ENCODE measurements at places on chromosomes 2 and 18.

GRCh38 chr2:73739101-73739500 lies 2.0 kb upstream of the TPRKB start:
- H3K27ac ChIP-seq, result no peak overlapping the region
- no peak overlapping the region for H3K4me3 ChIP-seq
- H3K27me3 ChIP-seq, result no peaks in the 10 kb centered on the region
- H3K4me1 ChIP-seq, result peaks cover 17% of the 10 kb centered on the region
- peaks cover 21% of the 10 kb centered on the region for H3K36me3 ChIP-seq

DNA sequence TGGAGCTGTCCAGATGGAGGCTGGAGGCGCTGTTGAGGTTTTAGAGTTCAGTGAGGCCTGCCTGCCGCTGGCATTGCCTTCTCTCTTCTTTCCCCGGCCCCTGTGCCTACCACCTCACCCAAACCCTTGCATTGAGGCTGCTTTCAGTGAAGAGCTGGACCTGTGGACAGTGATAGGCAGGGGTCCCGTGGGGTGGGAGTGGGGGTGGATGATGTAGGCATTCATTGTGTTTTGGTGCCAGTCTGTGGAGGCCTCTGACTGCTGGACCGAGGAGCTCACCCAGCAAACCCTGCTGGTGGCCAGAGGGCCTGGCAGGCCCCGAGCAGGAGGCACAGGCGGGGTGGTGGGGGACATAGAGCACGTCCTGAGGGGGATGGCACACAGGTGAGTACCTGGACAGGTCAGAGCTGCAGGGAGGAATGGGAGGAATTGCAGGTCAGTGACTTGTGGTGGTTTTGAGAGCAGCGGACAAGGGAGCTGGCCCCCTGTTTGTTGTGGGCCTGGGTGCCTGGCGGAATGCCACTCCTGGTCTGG lies 35.6 kb downstream of the NGEF start:
- H3K4me1 ChIP-seq, result no peaks in the 10 kb centered on the region
- H3K36me3 ChIP-seq, result no peaks in the 10 kb centered on the region
- H3K27me3 ChIP-seq, result peaks cover 2% of the 10 kb centered on the region
- H3K27ac ChIP-seq, result no peak overlapping the region
- H3K4me3 ChIP-seq, result no peak overlapping the region

GRCh38 chr2:1472350-1472749 lies 59.1 kb downstream of the TPO start:
- no peaks in the 10 kb centered on the region for H3K27me3 ChIP-seq
- peaks cover 3% of the 10 kb centered on the region for H3K36me3 ChIP-seq

- no peaks in the 10 kb centered on the region for H3K4me1 ChIP-seq
- no peaks in the 10 kb centered on the region for H3K36me3 ChIP-seq
- H3K27me3 ChIP-seq, result no peaks in the 10 kb centered on the region
These were observed 91.3 kb upstream of the TMEM17 start for GRCh38 chr2:62597323-62597722.

DNA sequence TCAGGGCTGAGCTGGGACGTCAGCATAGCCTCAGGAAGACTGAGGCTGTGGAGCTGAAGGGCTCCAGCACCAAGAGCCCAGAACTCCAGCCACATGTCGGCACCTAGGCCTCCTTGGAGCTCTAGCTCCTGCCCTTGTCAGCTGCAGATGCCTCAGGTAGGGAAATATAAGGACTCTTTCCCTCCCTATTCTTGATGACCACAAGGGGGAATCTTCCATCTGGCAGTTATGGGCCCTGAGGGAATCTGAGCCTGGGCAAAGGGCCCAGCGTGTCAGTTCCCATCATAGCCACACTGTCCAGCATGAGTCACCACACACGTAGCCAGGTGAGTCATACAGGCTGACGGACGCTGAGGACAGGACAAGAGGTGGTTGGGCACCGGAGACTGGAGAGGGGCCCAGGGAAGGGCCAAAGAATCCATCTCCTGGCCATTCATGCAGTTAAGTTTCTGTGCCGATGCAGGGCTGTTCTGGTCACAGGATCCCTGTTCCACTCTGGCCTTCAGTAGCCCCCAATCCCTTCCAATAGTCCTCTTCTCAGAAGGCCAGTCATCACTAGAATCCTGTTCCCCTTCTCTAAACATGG lies 1.8 kb downstream of the MPV17 start:
- peak overlapping the region; percentile 31 for H3K4me3 ChIP-seq
- no peaks in the 10 kb centered on the region for H3K36me3 ChIP-seq
- peaks cover 30% of the 10 kb centered on the region for H3K4me1 ChIP-seq

GRCh38 chr2:238591732-238592131 lies 165.0 kb downstream of the ASB1 start:
- peaks cover 1% of the 10 kb centered on the region for H3K27me3 ChIP-seq
- no peaks in the 10 kb centered on the region for H3K36me3 ChIP-seq
- no peaks in the 10 kb centered on the region for H3K4me1 ChIP-seq

DNA sequence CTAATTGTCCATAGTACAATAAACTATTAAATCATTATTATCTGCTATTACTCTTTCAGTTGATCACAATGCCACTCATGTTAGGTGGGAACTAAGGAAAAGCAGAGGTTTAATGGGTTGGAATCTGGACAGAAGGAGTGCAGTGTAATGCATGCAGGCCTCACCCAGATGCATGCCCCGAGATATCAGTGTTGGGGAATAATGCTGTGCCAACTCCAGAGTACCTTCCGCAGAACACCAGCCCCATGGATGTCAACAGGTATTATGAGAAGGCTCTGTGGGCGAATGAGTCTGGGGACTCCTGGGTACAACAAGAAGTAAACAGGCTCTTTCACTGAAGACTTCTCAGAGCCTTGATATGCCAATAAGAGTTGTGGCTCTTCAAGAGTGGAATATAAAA lies 377.4 kb downstream of the ALK start:
- no peaks in the 10 kb centered on the region for H3K36me3 ChIP-seq
- H3K27me3 ChIP-seq, result peaks cover 9% of the 10 kb centered on the region
- no peaks in the 10 kb centered on the region for H3K4me1 ChIP-seq
- H3K4me3 ChIP-seq, result no peak overlapping the region
- DNase-seq, result no peak
- no peak overlapping the region for H3K27ac ChIP-seq

DNA sequence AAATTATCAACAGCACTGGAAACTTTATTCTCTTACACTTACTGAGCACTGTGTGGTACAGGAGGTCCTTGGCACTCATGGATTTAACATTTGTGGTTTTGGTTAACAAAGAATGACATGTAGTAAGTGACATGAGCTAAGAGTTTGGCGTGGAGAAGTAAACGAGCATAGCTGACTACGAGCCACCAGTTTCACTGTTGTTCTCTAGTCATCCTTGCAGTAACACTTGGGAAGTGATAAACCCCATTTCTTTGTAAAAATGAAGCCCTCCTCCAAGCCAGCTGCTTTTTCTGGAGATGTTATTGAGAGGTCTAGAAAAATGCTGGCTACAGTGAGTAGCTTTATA lies 32.7 kb downstream of the QPCT start:
- no peak overlapping the region for H3K4me3 ChIP-seq
- H3K4me1 ChIP-seq, result peaks cover 36% of the 10 kb centered on the region
- no peak for DNase-seq
- no peak overlapping the region for H3K27ac ChIP-seq
- H3K36me3 ChIP-seq, result no peaks in the 10 kb centered on the region

DNA sequence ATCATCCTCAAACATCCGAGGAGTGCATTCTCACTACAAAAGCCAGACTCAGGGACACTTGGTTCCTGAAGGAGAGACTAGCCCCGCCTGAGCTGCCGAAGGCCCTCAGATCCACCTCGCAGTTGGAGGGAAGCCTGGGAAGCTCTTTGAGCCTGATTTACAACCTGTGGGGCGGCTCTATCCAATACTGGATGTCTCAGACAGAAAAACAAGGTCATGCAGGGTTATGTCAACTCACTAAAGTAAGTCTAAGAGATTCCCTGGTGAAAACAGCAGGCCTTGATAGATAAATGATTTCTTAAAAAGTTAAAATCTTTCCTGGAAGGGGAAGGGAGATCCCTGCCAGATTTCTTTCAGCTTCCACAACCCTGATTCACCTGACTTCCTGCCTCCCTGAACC lies 284.3 kb downstream of the CYP26B1 start:
- H3K36me3 ChIP-seq, result peaks cover 5% of the 10 kb centered on the region
- no peaks in the 10 kb centered on the region for H3K4me1 ChIP-seq
- no peak overlapping the region for H3K27ac ChIP-seq
- H3K27me3 ChIP-seq, result peaks cover 20% of the 10 kb centered on the region
- no peak overlapping the region for H3K4me3 ChIP-seq
- no peak for DNase-seq

- no peak overlapping the region for H3K4me3 ChIP-seq
- H3K27ac ChIP-seq, result no peak overlapping the region
- H3K36me3 ChIP-seq, result no peaks in the 10 kb centered on the region
- no peak for DNase-seq
- no peaks in the 10 kb centered on the region for H3K27me3 ChIP-seq
These were observed 191.6 kb upstream of the SLC14A2 start for GRCh38 chr18:45423659-45424058.

- H3K27ac ChIP-seq, result no peak overlapping the region
- H3K27me3 ChIP-seq, result peaks cover 5% of the 10 kb centered on the region
- no peaks in the 10 kb centered on the region for H3K36me3 ChIP-seq
- no peak for DNase-seq
- peaks cover 2% of the 10 kb centered on the region for H3K4me1 ChIP-seq
- no peak overlapping the region for H3K4me3 ChIP-seq
These were observed 90.9 kb downstream of the ACAA2 start for GRCh38 chr18:49722477-49722876.

DNA sequence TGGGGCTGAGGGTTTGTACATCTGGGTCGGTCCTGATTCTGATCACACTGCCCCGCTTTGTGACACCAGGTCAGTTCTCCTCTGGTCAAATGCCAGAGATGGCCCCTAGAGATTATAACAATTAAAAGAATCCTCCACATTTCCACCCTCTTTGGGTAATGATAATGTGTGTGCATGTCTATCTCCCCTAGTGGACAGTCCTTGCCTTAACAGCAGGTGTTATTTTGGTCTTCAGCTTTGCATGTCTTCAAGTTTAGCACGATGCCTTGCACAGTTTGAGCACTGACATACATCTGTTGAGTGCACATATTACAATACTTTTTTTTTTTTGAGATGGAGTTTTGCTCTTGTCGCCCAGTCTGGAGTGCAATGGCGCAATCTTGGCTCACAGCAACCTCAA lies 25.7 kb upstream of the COX7A2L start:
- H3K4me3 ChIP-seq, result no peak overlapping the region
- H3K27ac ChIP-seq, result no peak overlapping the region
- H3K36me3 ChIP-seq, result no peaks in the 10 kb centered on the region
- H3K4me1 ChIP-seq, result no peaks in the 10 kb centered on the region
- no peak for DNase-seq

DNA sequence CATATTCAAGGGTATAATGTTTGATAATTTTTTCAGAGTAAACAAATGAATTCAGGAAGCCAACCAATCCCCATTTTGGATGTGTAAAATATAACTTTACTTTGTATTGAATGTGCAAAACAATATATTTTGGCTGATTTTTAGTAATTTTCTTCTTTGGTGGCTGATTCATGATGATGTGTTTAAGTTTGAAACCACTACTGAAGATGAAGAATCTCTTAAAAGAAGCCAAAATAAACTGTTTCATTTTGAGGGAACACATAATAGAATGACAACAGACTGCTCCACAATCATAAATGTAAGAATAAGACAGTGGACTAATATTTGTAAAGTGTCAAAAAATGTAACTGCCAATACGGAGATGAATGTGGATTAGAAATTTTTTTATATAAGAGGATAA lies 52.5 kb upstream of the TRIM43 start:
- H3K4me1 ChIP-seq, result no peaks in the 10 kb centered on the region
- no peak overlapping the region for H3K27ac ChIP-seq
- DNase-seq, result no peak
- no peak overlapping the region for H3K4me3 ChIP-seq
- no peaks in the 10 kb centered on the region for H3K27me3 ChIP-seq

GRCh38 chr2:238963161-238963970 lies 115.5 kb downstream of the TWIST2 start:
- no peaks in the 10 kb centered on the region for H3K4me1 ChIP-seq
- peaks cover 16% of the 10 kb centered on the region for H3K27me3 ChIP-seq
- H3K36me3 ChIP-seq, result no peaks in the 10 kb centered on the region
- H3K4me3 ChIP-seq, result no peak overlapping the region
- H3K27ac ChIP-seq, result no peak overlapping the region
- DNase-seq, result no peak

- H3K4me1 ChIP-seq, result peaks cover 16% of the 10 kb centered on the region
- DNase-seq, result no peak
- H3K27me3 ChIP-seq, result peaks cover 33% of the 10 kb centered on the region
- H3K27ac ChIP-seq, result no peak overlapping the region
These were observed 3.8 kb upstream of the ATP6V1C2 start for GRCh38 chr2:10717628-10718027.

DNA sequence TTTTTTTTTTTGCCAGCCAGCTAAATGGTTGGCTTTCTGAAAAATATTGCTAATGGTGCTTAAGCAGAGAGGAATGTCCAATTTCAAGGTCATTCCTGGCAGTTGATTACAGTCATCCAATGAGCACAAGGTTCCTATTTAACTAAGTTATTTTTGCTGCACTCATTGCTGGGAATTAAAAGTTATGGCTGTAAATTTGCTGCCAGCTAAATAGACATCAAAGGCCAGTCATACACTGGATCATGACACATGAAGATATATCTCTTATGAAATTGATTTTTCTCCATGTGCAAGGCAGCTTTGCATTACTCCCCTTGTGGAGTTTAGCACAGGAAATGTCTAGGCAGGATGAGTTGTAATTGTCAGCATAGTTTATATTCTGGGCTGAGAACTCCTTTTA lies 1898.4 kb upstream of the CELF4 start:
- no peaks in the 10 kb centered on the region for H3K36me3 ChIP-seq
- H3K4me1 ChIP-seq, result no peaks in the 10 kb centered on the region
- no peak overlapping the region for H3K27ac ChIP-seq
- no peaks in the 10 kb centered on the region for H3K27me3 ChIP-seq
- no peak overlapping the region for H3K4me3 ChIP-seq

DNA sequence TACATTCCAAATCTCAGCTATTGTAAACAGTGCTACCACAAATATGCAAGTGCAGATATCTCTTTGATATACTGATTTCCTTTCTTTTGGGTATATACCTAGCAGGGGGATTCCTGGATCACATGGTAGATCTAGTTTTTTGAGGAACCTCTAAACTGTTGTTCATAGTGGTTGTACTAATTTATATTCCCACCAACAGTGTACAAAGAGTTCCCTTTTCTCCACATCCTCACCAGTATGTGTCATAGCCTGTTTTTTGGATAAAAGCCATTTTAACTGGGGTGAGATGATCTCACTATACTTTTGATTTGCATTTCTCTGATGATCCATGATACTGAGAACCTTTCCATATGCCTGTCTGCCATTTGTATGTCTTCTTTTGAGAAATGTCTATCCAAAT lies 6.3 kb upstream of the CCNT2 start:
- no peaks in the 10 kb centered on the region for H3K27me3 ChIP-seq
- H3K27ac ChIP-seq, result no peak overlapping the region
- no peak overlapping the region for H3K4me3 ChIP-seq
- H3K36me3 ChIP-seq, result peaks cover 17% of the 10 kb centered on the region
- H3K4me1 ChIP-seq, result peaks cover 1% of the 10 kb centered on the region

DNA sequence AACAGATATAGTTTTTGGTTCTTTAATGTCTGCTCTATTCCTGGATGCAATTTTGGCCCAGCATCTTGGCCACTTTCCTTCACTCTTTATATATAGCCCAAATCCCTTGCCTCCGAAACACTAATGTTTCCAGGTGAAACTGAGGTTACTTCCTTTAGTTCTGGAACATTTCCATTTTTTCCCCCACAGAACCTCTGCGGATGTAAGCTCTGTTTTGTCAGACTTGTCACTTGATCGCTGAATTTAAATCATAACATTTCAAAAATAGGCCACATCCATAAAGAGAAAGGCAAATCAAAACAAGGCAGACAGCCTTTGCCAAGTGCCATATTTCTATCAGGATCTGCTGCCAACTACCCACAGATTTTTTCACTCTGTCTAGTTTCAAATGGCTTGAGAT lies 115.1 kb downstream of the ANKRD44 start:
- no peak for DNase-seq
- H3K4me1 ChIP-seq, result peaks cover 35% of the 10 kb centered on the region
- no peaks in the 10 kb centered on the region for H3K27me3 ChIP-seq
- peak overlapping the region; percentile 94 for H3K4me3 ChIP-seq
